Adipocyte (in vitro differentiated cells): ENCODE measurements at places on chromosomes 2 and 18.
A peak's percentile ranks its signal among the peaks of the same experiment; 100 is the strongest.

GRCh38 chr2:37211212-37211611 is 14.9 kb downstream of the CEBPZOS start:
- DNase-seq: peak; percentile 33

GRCh38 chr18:62518460-62519375 is 4.1 kb upstream of the ZCCHC2 start:
- DNase-seq: no peak

DNA sequence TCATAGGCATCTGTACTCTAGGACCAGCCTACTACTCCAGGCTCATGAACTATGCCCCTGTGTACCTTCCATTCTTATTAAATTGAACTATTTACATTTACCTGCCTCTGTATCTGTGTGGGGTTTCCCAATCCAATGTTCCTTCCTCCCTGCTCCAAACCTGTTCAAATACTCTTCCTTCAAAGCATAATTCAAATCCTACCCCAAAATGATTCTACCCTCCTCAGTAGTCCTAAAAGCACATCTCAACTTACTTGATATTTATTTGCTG is 3.8 kb downstream of the MEMO1 start:
- no peak for DNase-seq

GRCh38 chr2:241561832-241562231 is 3.3 kb downstream of the BOK start:
- DNase-seq: peak; percentile 85

DNA sequence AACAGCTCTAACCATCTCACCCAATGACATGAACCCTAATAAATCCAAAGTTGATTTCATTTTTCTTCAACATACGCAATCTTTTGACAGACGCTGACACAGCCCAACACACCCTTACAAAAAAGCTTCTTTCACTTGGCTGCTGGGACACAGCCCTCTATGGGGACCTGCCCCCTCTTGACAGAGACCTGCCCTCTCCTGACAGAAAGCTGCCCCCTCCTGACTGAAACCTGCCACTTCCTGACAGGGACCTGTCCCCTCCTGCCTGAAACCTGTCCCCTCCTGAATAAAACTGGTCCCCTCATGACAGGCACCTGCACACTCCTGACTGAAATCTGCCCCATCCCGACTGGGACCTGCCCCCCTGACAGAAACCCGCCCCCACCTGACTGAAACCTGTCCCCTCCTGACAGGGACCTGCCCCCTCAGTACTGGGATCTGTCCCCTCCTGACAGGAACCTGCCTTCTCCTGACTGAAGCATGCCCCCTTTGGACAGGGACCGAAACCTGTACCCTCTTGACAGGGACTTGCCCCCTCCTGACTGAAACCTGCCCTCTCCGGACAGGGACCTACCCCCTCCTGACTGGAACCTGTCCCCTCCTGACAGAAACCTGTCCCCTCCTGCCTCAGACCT is 87.9 kb downstream of the PXDN start:
- DNase-seq: no peak

- no peak for DNase-seq
Observed at GRCh38 chr2:63840081-63840784, 1.5 kb upstream of the UGP2 start.

- DNase-seq: peak; percentile 48
Observed at GRCh38 chr2:10169581-10169980, 47.0 kb downstream of the RRM2 start.

DNA sequence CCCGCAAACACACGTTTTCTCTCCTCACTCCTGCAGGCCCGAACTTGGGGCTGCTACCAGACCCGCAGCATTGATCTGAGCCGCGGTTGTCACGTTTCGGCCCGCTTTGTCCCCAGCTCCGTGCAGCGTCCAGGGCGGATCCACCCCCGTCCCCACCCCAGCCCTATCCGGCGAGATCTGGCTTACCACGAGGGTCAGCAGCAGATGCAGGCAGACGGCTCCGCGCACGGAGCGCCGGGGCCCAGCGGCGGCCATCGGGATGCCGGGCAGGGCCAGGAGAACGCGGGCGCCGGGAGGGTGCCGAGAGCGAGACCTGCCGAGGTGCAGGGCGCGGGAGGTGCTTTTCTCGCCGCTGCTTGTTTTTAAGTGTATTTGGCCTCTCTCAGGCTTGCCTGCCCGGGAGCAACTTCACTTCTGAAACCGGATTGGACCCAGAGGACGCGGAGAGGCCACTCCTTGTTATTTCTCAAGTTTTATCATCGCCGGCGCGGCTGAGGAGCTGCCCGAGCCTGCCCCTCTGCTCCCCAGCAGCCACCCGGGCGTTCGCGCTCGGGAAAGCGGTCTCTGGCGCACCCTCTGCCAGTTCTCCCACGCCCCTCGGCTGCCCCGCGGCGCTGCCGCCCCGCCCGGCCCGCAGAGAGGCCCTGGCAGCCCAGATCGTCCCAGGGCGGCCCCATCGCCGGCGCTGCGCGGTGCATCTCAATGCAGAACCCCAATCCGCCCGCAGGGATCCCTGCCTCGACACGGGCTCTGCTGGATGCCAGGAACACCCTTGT is at the start of gene DSC3:
TSS of gene DSC3 (minus strand) at position 337 of the 776 bp plus-strand sequence. CDS start at position 255, 82 bp downstream.
- DNase-seq: no peak

DNA sequence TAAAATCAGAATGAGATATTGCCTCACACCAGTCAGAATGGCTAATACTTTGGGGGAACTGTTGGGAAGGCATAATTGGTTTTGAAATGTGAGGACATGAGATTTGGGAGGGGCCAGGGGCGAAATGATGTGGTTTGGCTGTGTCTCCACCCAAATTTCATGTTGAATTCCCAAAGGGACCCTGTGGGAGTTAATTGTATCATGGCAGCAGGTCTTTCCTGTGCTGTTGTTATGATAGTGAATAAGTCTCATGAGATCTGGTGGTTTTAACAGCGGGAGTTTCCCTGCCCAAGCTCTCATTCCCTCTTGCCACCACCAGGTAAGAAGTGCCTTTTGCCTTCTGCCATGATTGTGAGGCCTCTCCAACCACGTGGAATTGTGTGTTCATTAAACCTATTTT is 59.6 kb downstream of the CSRNP3 start:
- DNase-seq: peak; percentile 38

GRCh38 chr2:6008186-6008585 is 316.0 kb downstream of the SOX11 start:
- DNase-seq: no peak

GRCh38 chr2:95007822-95008221 is 17.7 kb upstream of the MAL start:
- DNase-seq: no peak

DNA sequence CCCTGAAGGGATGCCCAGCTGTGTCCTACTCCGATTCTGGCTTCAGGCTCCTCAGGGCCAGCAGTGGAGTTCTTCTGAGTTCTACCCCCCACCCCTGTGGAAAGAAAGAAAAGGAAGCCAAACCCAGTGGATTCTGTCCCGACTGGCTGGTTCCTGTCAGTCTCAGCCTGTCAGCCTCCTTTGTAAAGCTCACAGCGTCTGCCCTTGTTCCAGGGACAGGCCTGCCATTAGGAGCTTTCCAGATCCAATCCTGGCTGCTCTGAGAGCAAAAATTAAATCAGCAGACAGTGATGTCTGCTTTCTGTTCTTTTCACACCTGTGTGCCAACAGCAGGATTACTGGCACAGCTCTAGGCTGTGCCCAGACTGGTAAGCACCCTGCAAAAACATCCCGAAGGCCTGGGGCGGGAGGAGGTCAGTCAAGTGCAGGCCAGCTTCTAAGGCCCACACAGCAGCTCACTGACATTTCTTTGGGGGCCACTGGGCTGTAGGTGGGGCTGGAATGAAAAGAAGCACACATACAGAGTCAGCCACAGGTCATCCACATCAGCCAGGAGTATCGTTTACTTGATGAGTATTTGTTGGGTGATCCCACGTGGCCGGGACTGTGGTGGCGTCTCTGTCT is 69.1 kb downstream of the EHD3 start:
- no peak for DNase-seq

- DNase-seq: no peak
Observed at GRCh38 chr2:130729322-130730299, 741 bp downstream of the GPR148 start.

DNA sequence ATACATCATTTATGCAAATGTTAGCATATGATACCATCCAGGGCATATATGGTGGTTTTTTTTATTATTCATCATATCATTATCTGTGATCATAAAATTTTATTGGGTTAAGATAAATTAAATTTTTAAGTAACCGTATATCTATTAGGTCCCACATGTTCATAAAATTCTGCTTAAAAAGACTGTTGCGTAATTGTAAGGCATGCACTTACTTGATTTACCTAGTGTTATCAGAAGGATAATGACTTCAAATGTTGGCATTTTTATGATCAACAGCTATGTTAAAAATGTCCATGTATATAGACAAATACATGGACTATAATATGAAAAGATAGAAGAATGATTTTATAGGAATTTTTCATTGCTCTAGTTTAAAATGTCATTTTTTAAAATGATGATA is 1625.5 kb upstream of the CELF4 start:
- DNase-seq: no peak

GRCh38 chr2:113887009-113887792 is 2.7 kb upstream of the ACTR3 start:
- no peak for DNase-seq

DNA sequence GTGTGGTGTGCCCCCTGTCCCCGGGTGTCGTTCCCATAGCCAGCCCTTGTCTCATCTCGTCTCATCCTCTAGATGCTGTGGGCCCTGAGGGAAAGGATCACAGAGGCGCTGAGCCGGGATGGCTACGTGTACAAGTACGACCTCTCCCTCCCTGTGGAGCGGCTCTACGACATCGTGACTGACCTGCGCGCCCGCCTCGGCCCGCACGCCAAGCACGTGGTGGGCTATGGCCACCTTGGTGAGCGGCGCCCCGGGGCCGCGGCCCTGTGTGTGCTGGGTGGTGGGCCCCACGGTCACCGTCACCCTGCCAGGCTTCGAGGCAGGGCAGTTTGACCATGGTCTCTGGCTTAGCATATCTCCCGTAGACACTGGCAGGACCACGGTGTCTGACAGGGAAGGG is 20.8 kb upstream of the GAL3ST2 start:
- no peak for DNase-seq

DNA sequence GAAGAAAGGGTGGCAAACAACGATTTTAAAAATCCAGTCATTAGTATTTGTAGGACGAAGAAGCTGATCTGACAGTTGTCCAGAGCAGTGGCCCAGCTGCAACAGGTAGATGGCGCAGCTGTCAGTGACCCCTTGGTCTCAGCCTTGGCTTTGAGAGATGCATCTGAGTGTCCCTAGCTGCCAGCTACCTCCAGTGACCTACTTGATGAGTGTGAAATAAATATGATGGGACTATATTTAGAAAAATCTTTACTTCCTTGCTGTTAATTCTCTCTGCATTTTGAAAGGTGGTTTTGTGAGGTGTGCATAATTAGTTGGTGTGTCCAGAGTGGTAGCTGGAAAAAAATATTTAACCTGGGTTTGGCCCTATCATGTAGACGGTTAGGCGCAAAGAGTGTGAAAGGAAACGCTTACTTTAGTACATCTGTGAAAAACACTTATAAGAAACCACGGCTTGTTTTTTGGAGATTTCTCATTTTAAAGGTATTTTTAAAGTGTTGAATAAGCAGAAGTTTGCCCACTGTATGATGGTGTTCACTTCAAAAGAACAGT is 963 bp downstream of the INPP1 start:
- peak; percentile 13 for DNase-seq

GRCh38 chr2:217956586-217957457 is 46.0 kb downstream of the TNS1 start:
- no peak for DNase-seq

DNA sequence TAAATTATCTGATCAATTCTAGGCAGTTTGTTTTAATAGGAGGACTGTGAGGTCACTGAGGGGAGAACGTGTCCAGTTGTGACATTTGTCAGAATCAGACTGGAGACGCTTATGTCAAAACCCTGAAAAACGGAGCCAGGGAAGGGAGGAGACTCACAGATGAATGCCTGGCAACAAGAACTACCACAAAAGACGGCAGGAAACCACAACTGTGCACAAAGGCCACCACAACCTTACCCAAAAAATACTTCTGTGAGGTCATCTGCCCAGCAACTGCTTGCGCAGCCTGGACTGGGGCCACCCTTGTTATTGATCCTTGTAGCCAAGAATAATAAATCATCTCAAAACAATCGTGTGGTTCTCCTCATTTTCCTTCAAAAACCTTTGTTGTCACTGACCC is 173.0 kb upstream of the ALKAL2 start:
- DNase-seq: no peak

DNA sequence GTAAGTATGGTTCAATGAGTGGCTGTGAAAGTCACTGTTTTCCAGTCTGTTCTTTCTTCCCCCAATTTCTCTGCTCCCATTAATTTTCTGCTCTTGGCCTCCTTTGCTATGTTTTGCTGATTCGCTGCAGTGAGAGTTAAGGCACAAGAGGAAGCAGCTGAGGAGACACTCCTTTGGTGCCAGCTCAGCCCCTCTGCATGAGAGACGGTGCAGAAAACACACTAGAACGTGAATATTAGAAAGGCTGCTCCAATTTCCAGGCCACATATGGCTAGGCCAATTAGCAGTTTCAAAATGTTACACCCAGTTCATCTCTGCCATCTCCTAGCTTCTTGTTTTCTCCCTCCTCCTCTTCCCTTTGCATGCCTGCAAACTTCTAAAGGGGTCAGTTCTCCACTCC is 38.9 kb downstream of the AKAIN1 start:
- DNase-seq: no peak

DNA sequence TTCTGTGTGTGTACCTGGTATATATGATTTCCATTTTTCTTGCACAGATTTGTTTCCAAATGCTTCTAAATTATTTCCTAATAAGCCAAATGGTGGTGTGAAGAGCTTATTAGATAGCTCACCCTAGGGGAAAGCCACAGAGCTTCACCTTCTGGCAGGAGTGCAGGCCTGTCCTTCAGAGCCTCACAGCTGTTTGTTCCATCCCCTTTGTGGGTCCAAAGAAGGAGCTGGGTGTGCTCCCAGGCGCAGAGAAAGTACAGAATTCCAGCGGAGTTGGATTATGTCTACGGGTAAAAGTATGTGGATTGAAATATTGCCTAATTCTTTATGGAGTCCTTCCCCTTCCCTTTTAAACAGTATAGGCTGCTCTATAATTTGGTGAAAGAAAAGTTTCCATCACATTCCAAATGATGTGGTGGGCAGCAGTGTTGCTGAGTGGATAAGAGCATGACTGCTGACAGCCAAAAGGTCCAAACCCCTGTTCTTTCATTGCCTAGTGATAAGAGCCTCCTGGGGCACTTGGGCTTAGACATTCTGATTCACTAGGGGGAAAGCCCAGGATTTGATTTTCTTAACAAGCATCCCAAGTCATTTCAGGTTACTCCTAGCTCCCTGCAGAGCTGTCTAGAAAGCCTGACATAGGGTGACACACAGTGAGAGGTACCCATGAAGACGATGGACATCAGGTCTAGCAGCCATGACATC is 86.6 kb downstream of the WDSUB1 start:
- DNase-seq: peak; percentile 12

GRCh38 chr2:70403267-70404053 is 101.6 kb upstream of the FAM136A start:
- DNase-seq: no peak

DNA sequence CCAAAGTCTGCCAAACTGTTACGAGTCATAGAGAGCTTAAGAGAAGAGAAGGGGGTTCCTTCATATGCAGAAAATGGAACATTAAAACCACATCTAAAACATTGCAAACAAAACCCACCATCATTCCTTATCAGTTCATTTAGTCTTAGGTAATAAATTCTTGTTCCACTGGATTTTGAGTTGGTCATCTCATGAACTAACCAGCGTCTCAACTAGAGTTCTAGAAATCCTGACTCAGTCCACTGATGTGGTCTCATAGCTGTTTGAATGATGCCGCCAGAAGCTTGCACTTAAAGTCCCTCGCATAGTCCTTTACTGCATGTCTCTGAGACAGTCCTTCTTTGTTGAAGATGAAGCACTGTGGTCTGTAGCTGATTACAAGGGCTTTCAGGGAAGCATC is 15.0 kb upstream of the CAB39 start:
- no peak for DNase-seq
